Activated naive CD4-positive, alpha-beta T cell treated with Interleukin-2 at 50 U/mL for 16 hours (primary cell): ENCODE measurements at places on chromosomes 4 and X.

DNA sequence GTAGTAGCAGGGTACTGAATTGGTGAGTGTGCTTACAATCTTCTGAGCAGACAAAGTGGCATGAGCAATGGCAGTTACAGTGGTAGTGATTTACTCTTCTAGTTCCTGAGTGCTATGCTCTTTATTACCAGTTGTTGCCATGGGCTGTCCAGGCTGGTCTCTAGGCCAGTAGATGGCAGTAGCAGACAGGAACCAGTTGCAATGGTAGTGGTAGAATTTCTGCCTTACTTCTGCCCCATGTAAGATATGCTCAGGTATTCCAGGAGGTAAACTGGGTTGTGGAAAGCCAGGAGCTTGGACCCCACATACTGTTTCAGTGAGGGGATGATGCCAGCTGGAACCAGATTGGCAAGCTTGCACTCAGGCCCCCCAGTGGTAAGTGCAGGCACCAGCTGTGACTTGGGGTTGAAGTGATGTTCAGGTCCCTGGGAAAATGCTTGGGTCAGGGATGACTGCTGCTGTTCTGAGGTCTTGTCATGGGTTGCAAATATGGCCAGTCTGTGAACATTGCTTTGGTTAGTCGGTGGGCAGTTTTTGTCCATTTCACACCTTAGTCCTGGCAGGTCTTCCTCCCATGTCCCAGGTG, 63.0 kb upstream of the ZXDB start:
- peak; percentile 9 for DNase-seq

- no peak for DNase-seq
Observed at GRCh38 chr4:107006218-107006617, 29.9 kb downstream of the DKK2 start.

DNA sequence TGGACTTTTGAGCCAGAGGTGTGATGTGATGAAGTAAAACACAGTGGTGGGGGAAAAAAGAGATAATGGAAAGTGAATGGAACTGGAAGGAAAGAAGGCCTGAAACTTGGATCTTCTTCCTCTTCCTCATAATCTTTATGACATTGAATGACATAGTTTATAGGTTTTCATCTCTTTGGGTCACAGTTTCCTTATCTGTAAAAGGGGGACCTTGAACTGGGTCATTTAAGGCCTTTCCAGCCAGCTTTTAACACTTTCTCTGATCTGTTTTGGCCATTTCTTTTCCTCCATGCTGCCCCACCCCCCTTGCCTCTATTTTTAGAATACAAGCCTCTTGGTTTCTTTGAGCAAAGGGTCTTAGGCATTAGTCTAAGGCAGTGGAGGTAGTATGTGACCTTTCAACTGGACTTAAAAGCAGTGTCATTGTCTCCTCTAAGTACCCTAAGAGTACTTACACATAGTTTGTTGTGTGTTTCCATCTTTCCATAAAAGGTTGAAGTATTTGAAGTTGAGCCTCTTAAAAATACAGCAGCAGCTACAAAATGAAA, 7.8 kb downstream of the CPEB2 start:
- no peak for DNase-seq

GRCh38 chr4:71232056-71232430, 106.8 kb upstream of the SLC4A4 start:
- no peak for DNase-seq

GRCh38 chr4:152620218-152620617, 59.6 kb downstream of the TMEM154 start:
- DNase-seq = no peak

- DNase-seq = no peak
Observed at GRCh38 chr4:161650812-161651211, 513.0 kb downstream of the FSTL5 start.

DNA sequence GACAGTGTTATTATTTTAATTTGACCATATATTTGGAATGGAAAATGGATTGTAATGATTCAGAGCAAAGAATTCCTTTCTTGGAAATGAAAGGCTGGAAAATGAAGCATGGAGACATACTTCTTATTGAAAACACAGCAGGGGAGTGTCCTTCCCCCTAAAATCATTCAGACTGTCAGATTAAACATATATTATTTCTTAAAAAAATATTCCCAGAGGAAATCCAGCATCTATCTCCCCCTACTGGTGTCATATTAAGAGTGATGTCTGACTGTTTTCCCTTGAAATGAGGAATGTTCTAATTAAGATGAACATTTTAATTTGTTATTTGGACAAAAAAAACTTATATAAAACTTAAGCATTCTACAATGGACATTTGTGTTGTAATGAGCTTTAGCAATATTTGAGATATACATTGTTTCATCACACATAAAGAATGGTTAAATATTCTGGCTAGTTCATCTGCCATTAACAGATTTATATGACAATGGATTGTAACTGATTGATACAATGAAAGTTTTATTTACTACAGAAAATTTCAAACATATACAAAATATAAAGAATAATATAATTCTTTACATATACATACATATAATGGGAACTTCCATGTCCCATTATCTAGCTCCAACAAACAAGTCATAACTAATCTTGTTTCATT, 264.6 kb downstream of the SPRY1 start:
- DNase-seq = no peak

- DNase-seq = no peak
Observed at GRCh38 chrX:154384284-154384892, 5.3 kb downstream of the EMD start.

- DNase-seq = no peak
Observed at GRCh38 chr4:21699446-21699845, 249.1 kb downstream of the KCNIP4 start.

- DNase-seq = no peak
Observed at GRCh38 chr4:26207631-26208030, 113.2 kb upstream of the RBPJ start.

DNA sequence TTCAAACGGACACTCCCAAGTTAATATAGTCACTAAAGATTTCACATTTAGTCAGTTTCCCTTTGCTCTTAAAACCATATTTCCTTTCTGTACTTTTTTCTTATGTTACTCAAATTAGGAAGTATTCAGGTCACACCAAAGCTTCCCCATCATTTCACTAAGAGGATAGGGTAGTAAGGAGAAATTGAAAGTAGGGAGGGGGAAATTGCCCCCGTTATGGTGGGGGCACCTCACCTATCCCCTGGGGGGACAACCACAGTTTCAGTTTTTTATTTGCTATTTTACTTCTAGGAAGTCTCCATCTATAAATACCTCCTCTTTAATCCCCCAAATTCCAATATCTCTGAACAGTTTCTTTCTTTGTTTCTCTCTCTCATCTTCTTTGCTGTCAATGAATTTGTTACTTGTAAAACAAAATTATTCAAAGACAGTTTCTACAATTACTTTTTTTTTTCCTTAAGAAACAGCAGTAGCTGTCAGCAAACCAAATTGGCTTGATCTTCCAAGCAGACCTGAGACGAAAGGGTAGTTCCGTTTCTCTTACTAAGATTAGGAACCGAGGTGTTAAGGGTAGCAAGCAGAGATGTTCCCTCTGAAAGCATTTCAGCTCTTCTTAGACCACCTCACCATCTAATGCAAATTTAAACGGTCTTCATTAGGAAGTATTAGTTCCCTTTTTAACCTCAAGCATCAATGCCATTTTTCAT, 160.2 kb upstream of the KLF3 start:
- DNase-seq = no peak

DNA sequence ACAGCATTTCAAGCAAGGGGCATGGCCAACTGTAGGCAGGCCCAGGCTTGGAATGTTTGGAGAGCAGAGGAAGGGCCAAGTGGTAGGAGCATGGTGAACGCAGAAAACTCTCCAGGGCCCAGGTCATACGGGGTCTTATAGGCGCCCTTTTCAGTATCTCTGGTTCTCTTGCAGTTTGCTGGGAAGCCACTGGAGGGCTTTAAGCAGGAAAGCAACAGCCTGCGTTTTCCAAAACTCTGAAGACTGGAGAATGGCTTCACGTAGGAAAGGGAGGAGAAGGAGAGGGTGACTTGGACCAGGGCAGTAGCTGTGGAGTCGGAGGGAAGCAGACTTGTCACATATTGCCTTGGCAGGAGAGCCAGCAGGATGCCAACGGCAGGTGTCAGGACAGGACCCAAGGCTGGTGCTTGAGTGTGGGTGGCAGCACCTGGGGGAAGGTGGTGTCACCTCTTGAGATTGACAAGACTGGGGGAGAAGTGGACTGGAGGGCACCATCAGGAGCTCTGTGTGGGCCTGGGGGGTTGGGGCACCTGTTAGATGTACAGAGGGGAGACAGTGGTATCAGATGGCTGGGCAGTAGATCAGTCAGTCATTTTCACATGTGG, 21.9 kb downstream of the TKTL1 start:
- DNase-seq = no peak

DNA sequence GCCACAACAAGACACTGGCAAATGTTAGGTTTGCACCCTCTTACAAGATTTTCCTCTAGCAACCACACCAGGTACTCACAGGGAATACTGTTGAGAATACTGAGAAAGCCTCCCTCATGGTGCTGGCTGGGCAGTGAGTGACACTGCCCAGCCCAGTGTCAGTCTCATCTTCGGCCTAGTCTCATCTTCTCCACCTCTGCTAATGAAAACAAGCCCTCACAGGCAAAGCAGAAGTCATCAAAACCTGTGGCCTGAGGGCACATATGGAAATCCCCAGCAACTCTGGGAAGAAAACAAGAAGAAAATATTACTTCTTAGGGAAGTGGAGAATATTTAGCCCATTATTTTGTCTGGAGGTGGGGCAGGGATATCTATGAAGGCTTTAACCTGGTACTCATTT, 7.9 kb upstream of the ADAM29 start:
- no peak for DNase-seq

- no peak for DNase-seq
Observed at GRCh38 chr4:7715271-7716009, 224.2 kb downstream of the AFAP1 start.
